ENCODE measurements at places on chromosomes 3 and 15.

DNA sequence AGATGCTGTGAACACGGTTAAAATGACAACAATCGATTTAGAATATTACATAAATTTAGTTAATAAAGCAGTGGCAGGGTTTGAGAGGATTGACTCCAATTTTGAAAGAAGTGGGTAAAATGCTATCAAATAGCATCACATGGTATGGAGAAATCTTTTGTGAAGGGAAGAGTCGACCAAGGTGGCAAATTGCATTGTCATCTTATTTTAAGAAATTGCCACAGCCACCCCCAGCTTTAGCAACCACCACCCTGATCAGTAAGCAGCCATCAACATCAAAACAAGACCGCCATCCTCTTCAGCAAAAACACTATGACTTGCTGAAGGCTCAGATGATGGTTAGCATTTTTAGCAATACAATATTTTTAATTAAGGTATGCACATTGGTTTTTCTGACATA, 5.7 kb upstream of the CCR5 start:
- DNase-seq: no peak

GRCh38 chr3:64675687-64676247, 12.0 kb downstream of the ADAMTS9 start:
- no peak for DNase-seq

DNA sequence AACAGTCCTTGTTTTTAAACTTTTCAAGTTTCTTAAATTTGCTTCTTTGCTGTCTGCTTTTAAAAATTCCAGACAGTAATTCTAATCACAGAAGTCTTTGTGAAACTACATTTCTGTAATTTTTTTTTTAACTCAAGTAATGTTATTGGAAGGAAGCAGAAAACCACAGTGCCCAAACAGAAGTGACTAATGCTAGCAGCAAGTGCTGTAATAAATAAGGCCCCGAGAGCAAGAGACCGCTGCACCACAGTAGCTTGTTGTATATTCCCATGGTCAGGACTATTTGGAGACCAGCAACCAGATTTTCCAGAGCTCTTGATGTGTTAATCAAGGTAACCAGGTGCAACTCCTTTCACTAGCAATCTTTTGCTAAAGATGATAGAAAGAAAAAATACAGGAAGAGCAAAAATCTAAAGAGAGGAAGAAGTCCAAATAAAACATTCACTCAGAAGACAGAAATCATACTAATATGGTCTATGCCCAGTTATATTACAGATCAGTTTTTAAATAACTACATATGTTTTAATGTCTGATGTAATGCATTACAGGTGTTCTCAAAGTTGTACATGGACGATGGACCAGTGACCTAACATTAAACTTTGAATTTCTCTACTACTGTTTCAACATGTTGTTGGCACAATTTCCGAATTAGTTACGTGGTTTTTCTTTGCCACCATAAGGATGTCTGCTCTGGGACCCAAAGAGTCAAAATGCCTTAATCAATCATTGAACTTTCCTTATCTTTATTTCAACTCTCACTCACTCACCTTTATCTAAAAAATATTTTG, 36.4 kb downstream of the WWTR1 start:
- DNase-seq: no peak

GRCh38 chr3:16066975-16067374, 107.5 kb upstream of the GALNT15 start:
- DNase-seq: no peak

DNA sequence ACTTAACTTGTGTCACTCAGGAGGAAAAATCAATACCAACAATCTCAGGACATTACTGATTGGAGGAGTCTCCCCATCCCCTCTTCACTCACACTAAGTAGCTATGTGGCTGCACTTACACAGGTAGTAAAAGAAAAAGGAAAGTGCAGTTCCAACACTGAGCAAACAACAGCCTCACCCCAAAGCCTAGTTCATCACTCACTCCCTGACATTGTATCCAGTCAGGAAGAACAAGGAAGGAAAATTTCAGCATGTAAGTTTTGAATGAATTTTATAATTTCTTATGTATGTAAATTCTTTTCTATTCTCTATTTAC, 273.4 kb downstream of the IGSF11 start:
- DNase-seq: no peak

GRCh38 chr3:50530001-50530970, 26.9 kb upstream of the CACNA2D2 start:
- DNase-seq: no peak

GRCh38 chr3:152245498-152246170, 23.1 kb upstream of the MBNL1 start:
- DNase-seq: no peak

DNA sequence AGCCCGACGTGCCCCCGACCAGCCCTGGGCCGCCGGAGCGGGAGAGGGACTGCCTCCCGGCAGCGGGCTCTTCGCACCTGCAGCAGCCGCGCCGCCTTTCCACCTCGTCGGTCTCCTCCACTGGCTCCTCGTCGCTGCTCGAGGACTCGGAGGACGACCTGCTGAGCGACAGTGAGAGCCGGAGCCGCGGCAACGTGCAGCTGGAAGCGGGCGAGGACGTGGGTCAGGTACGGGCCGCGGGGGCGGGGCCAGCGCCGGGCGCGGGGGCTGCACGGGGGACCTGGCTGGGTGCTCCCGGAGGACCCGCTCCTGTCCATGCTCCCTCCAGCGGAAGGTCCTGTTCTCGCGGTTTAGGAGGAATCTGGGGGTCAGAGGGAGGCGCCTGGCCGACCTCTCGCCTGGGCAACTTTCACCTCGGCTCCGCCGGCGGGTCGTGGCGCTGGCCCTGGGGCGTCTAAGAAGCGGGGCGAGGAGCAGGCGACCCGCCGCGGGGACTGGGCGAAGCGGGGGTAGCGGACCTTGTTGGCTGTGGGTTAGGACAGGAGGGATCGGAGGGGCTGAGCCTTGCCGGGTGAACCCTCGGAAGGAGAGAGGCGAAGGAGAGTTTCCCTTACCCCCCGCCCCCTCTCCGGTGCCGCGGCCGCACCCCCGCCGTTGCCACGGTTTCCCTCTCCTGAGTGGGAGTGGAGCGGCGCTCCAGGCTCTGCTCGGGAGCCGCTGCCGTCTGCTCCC, 682 bp downstream of the ITPKA start:
- no peak for DNase-seq

GRCh38 chr15:66570327-66570726, 4.5 kb upstream of the LCTL start:
- no peak for DNase-seq

DNA sequence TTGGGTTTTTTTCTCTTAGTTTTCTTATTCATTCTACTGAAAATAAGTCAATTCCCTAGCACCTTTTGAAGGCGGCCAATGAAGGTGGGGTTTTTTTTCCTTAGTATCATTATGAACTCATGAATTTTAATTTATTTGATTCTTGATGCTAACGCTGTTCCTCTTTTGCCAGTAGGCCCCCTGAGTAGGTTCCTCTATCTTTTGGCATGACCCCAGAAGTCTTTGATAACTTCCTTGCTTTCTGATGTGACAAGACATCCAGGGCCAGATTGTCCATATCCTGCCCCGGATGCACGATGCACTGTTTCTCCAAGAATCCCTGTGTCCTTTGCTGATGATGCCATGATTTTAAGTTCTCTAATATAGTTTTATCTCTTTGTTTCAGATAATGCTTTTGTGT, 20.6 kb downstream of the LRRK1 start:
- no peak for DNase-seq

- no peak for DNase-seq
These were observed 12.4 kb downstream of the LINGO1 start for GRCh38 chr15:77620297-77620696.

DNA sequence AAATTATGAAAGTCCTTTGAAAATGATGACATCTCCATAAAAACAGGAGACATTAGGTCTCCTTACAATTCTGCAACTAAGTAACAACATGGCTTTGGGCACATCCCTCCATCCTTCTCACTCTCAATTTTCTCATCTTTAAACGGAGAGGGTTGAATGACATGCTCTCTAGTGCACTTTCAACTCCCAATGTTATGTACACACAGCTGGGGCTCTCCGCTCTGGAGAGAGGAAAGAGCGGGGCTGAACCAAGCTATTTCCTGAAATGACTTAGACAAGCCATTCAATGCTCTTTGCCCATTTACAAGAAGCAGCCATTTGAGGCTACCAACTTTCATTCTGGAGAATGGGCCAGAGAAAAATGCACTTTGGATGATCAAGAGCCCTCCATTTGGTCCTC, 144.2 kb upstream of the BNIP2 start:
- no peak for DNase-seq

DNA sequence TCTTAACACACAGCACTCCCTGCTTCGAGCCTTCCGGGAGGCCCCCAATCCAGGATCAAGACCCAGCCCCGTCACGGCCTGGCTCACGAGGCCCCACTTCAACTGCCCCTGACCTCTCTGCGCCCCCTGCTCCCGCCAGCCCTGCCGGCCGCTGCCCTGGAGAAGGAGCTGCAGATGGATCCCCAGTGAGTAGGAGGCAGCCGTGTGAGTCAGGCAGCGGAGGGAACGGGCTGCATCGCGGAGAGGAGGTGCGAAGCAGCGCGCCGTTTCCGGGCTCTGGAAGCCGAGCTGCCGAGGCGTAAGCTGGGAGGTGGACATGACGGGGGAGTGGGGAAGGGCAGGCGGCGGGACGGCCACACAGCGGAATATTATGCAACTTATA, 133.4 kb downstream of the TPRA1 start:
- DNase-seq: no peak

- DNase-seq: no peak
These were observed 234.0 kb downstream of the RPLP1 start for GRCh38 chr15:69686626-69687025.

DNA sequence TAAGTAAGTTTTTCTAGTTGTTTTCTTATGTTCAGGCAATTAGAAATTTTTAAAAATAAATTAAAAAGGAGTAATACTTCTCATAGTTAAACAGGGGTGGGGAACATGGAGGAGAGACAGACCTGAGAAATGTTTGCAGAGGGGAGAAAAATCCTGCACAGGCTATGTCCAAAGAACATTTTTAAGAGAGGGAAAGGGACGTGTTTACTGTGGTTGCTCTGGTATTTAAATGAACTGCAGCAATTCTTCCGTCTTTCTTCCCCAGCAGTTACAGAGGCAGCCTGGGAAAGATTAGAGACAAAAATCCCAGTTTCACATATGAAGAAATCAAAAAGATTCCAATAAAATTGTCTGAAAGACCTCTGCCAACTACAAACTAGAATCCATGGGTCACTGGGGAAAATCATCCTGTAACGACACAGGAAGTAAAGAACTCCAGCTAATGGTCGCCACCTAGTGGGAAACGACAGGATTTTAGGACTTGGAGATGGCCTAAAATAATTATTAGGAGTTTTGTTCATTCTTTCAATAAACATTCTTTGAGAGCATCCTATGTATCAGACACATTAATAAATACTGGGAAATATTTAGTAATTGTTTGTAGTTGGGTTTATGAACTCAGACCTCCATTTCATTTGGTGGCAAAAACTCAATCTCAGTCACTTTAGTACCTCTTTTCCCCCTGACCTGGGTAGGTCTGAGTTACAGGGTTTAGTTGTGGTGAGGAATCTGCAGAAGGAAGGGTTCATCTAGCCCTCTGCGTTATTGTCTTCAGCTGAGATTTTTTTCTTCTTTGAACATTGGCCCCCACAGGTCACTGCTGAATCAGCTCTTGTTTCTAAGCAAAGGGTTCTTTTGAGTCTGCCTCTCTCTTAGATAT, 69.9 kb upstream of the GOLIM4 start:
- DNase-seq: no peak

DNA sequence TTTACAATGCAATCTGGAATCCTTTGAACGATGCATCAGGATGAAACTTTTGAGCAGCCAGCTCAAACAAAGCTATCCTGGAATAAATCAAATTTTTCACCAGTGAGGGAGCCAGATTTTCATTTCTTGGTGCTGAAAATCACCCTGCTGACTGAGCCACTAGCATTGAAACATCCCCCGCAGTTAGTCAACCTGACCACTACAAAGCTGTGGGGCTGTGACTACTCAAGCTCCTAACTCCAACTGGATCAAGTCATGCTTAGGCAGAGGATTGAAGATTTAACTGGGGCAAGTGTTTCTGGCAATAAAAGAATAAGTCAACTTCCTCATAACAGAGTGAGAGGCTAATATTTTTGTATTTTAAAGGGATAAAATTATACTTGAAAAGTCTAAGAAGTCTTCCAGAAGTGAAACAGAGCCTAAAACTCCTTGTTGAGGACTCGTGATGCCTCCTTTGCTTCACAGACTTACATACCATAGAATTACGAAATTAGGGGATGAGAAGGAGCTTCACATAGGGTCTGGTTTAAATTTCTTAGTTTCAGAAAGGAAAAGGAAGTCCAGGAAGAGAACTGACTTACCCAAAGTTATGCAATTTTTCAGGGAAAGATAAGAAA, 177.8 kb downstream of the SERPINI1 start:
- no peak for DNase-seq

- no peak for DNase-seq
These were observed 336.1 kb upstream of the THBS1 start for GRCh38 chr15:39244776-39245175.

DNA sequence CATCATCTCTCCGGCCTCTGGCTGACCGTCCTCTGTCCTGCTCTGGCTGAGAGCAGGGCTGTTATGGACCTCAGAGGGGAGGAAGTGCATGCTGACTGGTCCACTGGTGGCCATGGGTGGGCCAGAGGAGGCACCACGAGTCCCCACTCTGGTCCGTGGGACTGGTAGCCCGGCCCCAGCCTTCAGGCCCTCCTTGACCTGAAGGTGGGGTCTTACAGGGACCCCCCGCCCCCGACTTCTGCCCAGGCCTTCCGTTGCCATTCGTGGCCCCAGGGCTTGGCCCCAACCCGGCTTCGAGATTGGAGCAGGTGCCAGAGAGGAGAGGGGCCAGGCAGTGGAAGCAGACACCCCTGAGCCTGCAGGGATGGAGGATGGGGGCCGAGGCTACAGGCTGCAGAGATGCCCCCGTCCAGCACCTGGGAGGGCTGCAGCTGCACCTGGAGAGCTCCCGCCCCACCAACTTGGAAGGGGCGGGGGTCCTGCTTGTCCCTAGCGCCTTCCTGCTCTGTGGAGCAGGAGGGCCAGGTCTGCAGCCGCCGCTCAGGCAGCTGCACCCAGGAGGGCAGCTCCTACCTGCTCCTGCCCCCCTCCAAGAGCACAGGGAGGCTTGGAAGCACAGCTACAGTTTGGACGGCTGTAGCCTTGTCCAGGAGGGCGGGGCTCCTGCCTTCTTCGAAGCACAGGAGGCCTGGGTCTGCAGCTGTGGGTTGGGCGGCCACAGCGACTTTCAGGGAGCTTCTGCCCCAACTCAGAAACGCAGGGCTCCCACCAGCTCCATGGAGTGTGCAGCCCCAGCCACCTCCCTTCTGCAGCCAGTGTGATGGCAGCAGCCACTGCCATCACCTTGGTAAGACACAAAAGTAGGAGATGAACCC, 142.5 kb downstream of the KLF13 start:
- no peak for DNase-seq

- DNase-seq: no peak
These were observed 29.4 kb upstream of the AP4E1 start for GRCh38 chr15:50879016-50879617.

Measured in stimulated activated CD4-positive, alpha-beta T cell treated with anti-CD3 and anti-CD28 coated beads, TNF-alpha, amount 100 ng/mL, for 4 hours (primary cell).